Activated naive CD4-positive, alpha-beta T cell treated with anti-CD3 and anti-CD28 coated beads, Interleukin-2, amount 10 ng/mL, durations not matched to agents 7 days and 5 days (primary cell): ENCODE measurements at places on chromosomes 2 and 18.

- DNase-seq = no peak
Observed at GRCh38 chr2:182915369-182916326, 49.2 kb upstream of the FRZB start.

DNA sequence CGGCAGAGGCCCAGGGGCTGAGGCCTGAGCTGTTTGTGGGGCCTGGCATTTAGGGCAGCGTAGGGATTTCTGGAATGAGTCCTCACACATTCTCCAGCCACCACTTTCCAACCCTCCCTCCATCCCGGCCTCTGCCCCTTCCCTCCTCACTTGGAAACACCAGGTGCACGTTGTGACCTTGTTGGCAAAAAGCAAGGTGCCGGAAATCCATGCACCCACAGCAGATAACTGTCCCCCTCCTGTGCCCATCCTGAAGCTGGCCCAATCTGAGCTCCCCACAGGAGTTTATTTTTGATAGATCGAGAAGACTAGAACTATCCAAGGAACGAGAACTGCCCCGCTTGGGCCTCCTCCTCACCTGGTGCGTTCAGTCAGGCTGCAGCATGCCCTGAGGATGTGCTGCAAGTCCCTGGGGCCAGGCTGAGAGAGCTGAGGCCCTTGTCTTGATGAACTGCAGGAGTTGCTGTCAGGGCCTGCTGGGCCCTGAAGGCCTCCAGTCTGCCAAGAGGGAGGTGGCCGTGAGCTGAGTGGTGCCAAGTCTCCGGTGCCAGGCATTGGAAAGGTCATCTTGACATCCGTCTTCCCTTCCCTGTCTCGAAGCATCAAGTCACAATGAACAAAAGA, 55.8 kb downstream of the CTIF start:
- DNase-seq = no peak

GRCh38 chr18:30982285-30982992, 60.1 kb downstream of the DSC3 start:
- DNase-seq = no peak

- no peak for DNase-seq
Observed at GRCh38 chr2:188322569-188323551, 31.2 kb downstream of the GULP1 start.

DNA sequence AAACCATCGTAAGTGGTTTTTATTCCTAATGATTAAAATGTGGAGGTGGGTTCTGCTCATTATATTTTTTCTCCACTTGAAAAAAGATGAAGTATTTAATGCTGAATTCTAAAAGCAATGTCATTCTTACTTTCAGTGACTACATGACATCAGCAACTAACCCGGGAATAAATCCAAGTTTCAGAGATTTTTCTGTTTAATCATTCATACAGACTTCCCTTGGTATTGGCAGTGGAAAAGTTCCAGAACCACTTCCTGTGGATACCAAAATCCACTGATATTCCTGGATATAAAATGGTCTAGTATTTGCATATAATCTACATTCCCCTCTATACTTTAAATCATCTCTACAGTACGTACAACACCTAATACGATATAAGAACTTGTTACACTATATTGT, 128.6 kb downstream of the ZNF532 start:
- DNase-seq = no peak

DNA sequence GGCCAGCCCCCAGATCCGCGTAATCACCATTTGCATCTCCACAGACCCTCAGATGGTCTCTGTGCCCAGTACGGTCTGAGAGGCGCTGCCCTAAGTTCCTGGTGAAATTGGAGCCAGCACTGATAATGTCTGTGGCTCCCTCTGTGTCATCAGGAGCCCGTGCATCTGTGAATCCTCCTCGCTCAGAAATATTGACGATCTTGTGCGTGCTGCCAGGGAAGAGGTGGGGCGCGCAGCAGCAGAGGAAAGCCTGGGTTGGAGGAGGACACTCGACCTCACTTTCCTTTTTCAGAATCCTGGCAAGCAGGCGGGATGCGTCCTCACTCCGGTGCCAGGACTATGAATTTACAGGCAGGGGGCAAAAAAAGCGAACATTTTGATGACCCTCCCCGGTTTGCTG, 686.1 kb upstream of the SALL3 start:
- DNase-seq = no peak

GRCh38 chr2:158882297-158882696, 86.1 kb upstream of the TANC1 start:
- DNase-seq = no peak

DNA sequence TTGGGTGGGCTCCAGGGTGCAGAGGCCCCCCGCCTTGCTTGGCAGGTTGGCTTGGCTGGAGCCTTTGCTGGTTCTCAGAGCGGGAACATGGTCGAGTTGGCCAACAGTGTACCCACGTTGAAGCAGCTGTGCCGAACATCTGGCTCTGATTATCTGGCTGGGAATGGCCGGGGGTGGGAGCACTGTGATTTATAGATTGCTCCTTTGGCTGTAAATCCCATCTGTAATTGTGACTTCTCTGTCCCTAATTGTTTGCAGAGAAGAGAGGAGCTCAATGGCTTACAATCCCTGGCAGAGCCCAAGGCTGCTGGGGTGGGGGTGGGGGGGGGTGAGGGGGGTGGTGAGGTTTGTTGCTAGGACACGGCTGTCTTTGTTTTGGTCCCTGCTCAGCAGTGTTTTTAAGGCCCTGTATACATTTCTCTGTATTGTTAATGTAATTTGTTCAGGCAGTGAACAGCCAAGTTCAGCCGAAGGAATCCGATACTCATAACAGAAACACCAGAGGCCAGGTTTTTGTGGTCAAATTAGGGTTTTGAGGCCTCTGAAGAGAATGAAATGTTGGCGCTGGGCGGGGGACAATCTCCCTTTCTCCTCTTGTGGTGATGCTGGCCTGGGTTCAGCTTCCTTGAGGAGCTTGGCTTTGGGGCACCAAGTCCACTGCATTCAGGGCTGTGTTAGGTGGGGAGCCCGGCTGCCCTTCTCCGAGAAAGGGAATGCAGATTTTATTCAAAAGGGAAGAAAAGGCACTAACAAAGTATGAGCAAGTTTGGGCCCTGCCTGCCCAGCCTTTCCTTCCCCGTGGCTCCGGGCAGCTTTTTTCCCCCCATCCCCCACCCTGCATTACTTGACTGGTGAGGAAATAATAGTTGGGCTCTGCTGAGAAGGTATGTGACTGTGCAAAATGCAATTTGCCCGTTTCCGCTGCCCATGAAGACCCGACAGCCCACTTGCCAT, 82.5 kb downstream of the TCF7L1 start:
- DNase-seq = no peak

DNA sequence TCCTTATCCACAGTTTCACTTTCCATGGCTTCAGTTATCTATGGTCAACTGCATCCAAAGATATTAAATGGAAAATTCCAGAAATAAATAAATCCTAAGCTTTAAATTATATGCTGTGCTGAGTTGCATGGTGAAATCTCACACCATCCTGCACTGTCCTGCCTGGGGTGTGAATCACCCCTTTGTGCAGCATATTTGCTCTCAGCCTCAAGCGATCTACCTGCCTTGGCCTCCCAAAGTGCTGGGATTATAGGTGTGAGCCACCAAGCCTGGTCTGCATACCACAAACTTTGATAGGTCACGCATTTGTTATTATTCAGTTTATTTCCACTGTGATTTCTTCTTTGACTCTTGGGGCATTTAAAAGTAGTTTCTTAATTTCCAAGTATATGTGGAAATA, 117.2 kb downstream of the SPIRE1 start:
- no peak for DNase-seq

- no peak for DNase-seq
Observed at GRCh38 chr2:39247512-39248043, 3.8 kb upstream of the CDKL4 start.

DNA sequence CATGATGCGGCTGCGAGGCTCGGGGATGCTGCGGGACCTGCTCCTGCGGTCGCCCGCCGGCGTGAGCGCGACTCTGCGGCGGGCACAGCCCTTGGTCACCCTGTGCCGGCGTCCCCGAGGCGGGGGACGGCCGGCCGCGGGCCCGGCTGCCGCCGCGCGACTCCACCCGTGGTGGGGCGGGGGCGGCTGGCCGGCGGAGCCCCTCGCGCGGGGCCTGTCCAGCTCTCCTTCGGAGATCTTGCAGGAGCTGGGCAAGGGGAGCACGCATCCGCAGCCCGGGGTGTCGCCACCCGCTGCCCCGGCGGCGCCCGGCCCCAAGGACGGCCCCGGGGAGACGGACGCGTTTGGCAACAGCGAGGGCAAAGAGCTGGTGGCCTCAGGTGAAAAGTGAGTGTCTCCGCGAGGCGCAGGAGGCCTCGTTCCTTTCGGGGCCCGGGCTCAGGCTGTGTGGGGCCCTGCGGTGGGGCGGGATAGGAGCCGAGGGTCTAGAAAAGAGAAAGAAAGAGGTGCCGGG, 520 bp downstream of the GLS start:
- no peak for DNase-seq

DNA sequence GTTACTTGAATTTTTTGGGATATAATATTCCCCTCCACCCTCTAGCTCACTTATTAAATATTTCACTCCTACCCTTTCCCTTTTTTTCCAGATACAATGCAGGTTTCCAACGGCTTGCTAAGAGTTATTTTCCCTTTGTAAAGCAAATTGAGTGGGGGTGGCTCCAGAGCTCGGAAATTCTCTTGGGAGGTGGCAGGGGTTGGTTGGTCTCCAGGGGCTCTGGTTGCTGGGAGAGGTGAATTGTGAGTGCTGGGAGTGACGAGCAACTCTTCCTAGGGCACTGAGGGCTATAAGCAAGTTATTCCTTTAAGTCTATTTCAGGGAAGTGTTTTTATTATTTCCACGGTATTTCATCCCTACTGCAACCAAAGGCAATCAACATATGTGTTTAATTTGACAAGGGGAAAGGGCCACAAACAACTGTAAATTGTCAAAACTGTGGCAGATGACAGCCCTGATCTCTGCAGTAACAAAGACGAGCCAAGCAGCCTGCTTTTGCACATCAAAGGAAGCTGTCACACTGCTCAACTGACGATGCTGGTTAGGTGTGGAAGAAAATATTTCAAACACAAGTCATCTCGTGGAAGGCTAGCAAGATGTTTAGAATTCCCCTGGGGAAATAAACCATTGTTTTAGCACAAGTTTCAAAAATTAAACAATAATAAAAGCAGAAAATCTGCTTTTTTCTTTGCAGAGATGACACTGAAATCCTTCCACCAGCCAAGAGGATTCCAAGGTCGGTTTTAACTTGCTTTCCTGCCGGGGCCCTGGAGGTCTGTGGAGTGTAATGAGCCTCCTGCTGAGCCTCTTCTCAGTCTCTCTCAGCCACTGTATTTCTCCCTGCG, 34.8 kb upstream of the ASXL2 start:
- no peak for DNase-seq

DNA sequence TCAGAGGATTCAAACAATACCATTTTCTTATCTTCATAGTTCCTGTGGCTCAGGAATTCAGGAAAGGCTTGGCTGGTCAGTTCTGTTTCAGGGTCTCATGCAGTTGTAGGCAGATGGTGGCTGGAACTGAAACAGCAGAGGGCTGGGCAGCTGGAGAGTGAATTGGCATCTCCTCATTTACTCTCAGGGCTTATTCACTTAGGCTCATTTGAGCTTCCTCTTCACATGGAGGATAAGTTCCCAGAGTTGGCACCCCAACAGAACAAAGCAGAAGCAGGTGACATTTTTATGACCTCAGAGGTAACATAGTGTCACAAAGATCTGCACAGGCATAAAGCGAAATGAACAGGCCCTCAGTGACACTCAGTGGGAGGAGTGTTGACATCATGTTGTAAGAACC, 66.1 kb downstream of the RBBP8 start:
- DNase-seq = no peak

GRCh38 chr2:55720417-55720816, 26.8 kb upstream of the PNPT1 start:
- DNase-seq = no peak

- no peak for DNase-seq
Observed at GRCh38 chr2:191739194-191739593, 61.3 kb downstream of the NABP1 start.

DNA sequence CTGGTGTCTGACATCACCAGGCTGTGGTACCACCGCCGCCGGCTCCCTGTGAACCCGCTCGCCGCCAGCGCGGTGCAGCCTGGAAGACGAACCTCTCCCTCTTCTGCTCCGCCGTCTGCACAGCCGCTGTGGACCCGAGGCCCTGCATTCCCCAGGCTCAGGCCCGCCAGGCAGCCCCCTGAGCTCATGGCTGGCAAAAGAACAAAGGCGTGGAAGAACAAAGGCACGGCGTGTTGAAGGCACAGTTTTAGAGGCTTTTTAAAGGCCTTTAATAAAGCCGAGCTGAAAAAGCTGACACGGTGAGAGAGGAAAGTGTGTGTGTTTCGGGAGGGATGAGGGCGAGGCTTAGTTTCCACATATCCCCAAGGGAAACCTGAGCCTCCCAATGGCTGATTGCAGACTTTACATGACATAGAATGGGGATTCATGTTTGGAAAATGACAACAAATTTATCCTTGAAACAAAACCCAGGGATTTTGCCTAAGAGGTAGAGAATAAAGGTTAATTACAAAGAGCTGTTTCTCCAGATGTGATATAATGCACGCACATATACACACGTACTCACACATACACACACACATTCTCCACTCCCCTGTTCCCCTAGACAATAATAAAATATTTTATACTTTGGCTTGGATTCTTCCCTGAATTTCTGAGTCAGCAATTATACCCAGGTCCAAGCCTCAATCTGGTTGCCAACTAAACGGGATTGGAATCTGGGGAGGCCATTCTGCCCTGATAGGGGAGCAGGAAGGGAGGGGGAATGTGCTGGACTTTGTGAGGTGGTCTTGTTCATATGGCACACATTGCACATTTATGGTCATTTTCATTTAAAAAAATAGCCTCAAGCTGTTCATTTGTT, 39.7 kb downstream of the RFX8 start:
- DNase-seq = no peak
